ENCODE measurements at places on chromosomes 4 and X. TPM values are rescaled to one million over a fixed set of nuclear protein-coding genes. Genes with fewer than 3 reads are reported as not detected.

Gene PITX2
- not detected for total RNA-seq

Gene MND1
- total RNA-seq = 5.1 TPM

Gene F11
- not detected for total RNA-seq

Gene GPR119
- not detected for total RNA-seq

Gene HSFX4
- total RNA-seq = not detected

Gene ARR3
- total RNA-seq = not detected

Gene FAM200B
- total RNA-seq = 98.4 TPM

Gene TCEAL3
- total RNA-seq = 11.5 TPM

Gene HAND2
- not detected for total RNA-seq

Gene MAGEE1
- 12.6 TPM for total RNA-seq

Gene CT45A2
- total RNA-seq = not detected

GRCh38 chrX:32985544-32985943 lies 225.8 kb downstream of the DMD start:
- no peak for DNase-seq

DNA sequence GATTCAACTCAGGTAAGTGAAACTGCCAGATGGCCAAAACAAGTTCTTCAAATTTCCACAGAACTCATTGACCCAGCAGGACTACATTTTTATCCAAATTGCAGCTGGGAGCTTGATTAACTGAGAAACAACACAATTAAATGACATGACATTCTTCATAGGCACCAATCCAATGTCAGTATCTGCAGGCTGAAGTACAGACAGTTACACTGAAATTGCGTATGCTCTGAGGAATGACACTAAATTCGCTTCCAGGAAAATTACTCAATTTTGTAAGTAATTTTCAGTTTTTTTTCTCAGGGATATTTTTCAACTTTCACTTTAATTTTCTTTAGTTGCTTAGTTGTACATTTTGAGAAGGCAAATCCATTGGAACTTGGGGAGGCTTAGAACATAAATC lies 4.5 kb downstream of the C1GALT1C1 start:
- DNase-seq = no peak

DNA sequence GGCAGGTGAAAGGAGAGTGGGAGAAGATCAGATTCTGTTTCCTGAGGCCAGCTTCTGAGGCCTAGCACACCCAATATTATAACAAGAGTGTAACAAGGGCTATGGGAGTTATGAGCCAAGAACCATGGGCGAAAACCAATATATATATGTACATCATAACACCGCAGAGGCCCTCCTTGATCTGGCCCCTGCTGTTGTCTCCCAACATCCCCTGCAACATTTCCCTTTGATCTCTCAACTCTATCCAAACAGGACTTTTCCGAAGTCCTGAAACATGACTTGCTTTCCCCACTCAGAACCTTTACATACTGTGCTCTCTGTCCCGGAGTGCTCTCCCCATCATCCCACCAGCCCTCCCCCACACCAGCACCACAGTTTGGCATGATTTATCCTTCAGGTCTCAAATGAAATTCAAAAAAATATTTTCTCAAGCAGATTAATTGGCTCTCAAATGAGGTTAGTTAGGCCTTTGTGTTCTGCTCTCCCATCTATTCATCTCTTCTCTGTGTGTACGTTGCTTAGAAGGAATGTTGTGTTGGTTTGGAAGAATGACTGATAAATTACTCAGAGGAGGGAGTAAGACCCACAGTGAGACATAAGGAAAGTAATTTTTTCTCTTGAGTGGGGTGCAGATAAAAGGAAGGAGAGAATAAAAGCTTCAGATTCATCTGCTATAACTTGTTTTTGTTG lies 58.1 kb upstream of the SMIM10 start:
- DNase-seq = no peak

- no peak for DNase-seq
These were observed 465.4 kb upstream of the SMIM31 start for GRCh38 chr4:164288578-164288977.

- DNase-seq = no peak
These were observed 3.2 kb upstream of the UXT start for GRCh38 chrX:47662144-47662657.

DNA sequence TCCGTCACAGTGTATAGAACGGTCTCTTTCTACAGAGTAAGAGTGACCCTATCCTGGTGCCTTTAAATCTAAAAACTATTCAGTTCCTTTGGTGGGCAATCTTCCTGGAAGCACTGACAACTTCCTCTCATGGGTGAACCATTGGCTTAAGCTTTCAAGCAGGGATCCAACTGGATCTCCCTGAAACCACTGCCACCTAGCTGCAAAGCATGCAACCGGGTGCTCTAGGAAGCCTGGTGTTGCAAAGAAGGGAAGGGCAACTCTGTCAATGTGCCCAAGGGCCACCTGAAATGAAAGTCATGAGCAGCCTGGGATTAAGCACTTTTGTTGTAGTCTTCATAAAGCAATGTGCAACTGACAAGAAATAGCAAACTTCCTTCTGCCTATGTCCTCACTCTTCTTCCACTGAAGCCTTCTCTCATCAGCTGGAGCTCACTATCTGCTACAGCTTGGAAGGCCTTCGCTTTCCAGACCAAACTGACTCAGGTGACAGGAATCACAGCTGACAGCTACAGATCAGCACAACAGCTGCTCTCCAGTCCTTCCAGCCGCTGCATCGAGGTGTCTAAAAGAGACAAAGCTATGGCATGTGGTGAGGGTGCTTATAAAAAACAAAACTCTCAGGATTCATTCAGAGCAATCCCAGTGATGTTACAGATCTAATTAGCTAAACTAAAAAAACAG lies 46.1 kb downstream of the SETD7 start:
- peak; percentile 11 for DNase-seq

DNA sequence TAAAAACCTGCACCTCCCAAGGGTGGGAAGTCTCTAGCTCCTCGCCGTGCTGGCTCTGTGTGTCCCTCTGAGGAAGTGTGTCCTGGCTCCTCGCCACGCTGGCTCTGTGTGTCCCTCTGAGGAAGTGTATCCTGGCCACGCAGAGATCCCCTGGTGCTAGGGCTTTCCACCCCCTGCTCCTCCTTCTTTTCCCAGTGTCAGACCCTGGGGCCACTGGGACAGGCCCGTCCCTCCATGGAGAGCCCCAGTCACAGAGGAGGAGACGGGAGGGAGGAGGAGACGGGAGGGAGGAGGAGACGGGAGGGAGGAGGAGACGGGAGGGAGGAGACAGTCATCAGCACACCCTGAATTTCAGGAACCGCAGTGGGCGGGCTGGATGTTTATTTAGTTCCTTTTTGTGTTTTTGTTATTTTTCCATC lies 53.8 kb upstream of the HGFAC start:
- DNase-seq = no peak

- no peak for DNase-seq
These were observed 37.7 kb upstream of the ADGRA3 start for GRCh38 chr4:22553560-22553959.

DNA sequence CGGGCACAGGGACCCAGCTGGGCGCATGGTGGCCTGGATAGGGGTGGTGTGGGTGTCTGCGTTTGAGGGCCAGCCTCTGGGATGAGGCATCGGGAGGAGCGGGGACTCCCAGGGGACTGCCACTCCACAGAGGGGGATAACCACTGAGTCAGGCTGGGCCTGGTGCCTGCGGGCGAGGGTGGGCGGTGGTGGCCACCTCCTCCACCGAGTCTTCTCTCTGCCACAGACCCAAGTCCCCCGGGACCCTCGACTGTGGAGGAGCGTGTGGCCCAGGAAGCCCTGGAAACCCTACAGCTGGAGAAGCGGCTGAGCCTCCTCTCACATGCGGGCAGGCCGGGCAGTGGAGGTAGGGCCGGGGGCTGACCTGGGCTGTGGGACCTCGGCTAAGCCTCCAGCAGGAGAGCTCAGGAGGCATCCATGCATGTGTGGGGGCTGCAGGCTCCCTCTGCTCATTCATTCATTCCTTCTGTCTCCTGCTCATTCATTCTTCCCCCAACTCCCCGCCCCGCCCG lies 26.4 kb downstream of the DOK7 start:
- no peak for DNase-seq

DNA sequence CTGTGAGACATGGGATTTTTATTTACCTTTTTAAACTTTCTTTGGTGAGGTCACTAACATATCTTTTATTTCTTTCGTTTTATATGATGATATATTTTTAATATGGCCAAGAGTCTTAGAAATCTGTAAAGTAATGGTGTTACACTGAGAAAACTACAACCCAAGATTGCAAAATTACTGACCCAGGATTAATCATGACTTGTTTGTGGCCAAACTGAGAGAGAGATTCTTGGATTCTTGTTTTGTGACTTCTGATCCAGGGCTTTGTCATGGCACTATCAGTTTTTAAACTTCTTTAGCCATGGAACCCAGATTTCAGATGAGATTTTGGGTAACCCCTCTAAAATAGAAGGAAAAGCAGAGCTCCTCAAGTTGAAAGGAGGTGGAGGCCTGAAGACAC lies 42.0 kb downstream of the SGMS2 start:
- no peak for DNase-seq

DNA sequence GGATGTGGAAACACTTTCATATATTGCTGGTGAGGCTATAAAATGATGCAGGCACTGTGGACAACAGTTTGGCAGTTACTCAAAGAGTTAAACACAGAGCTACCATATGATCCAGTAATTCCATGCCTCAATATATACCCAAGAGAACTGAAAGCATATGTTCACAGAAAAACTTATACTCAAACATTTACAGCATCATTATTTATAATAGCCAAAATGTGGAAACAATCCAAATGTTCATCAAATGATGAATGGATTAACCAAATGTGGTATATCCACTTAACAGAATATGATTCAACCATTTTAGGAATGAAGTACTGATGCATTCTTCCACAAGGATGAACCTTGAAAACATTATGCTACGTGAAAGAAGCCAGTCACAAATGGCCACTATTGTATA lies 603.8 kb downstream of the IQCM start:
- no peak for DNase-seq

DNA sequence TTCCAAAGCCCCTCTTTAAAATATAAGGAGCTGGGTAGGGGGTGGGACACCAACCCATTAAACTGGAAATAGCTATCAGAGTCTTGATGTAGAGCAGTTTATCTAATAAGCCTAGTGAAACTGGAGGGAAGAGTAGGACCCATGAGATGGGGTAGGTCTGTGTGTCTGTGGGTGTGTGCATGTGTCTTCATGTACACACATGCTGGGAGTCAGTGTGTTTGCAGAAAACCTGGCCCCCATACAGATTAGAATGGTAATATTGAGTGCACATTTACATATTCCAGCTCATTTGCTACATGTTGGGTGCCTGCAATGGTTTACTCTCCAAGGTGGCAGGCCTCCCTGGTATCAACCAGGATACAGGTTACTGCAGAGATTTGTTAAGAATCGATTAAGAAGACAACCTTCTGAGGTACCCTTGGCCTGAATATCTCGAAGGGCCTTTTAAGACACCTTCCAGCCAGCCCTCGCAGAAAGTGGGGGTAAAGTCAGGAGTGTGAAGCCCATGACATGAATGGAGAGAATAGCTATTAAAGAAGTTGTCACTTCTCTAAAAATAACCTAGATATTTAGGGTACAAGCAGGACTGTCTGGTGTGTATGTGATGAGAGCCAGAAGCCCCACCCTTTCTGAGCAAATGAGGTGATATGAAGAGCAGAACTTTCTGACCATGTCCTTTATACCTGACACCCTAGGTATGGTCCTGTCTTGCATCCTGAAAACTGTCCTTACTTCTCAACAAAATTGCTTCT lies 75.7 kb upstream of the TEX13D start:
- DNase-seq = no peak

DNA sequence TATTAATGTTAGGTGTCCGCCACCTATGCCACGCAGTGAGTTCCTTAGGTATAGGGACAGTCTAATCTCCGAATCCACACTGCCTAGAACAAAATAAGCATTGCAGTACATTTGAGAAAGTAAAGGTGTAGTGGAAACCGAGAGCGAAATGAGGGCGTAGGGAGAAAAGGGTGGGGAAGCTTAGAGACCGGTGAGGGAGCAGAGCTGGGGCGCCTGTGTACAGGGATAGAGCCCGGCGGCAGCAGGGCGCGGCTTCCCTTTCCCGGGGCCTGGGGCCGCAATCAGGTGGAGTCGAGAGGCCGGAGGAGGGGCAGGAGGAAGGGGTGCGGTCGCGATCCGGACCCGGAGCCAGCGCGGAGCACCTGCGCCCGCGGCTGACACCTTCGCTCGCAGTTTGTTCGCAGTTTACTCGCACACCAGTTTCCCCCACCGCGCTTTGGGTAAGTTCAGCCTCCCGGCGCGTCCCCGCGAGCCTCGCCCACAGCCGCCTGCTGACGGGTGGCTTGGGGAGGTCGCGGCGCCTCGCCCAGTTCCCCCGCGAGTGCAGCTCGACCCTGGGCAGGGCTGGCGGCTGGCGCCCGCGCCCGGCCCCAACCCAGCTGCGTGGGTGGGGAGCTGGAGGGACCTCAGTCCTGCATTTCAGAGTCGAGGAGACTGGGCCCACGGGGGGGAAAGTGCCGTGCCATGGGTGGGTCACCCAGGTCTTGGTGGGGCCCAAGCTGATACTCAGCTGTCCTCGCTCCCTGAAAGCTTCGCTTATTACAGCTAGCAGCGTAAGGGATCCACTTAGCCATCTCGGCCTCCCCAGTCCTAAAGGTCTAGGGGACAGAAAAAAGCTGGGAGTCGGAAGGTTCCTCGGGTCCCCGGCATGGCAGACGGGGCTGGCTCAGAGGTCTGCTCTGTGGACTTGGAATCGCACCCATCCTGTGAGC lies at the start of gene ANXA3:
Gene ANXA3 (plus strand): TSS at position 351 of the 932 bp plus-strand sequence. CDS start 2,704 bp downstream, outside the sequence.
- no peak for DNase-seq

GRCh38 chr4:83629945-83630721 lies 94.2 kb downstream of the GPAT3 start:
- no peak for DNase-seq

- DNase-seq = no peak
These were observed 324.1 kb upstream of the GALNT7 start for GRCh38 chr4:172844556-172844955.

DNA sequence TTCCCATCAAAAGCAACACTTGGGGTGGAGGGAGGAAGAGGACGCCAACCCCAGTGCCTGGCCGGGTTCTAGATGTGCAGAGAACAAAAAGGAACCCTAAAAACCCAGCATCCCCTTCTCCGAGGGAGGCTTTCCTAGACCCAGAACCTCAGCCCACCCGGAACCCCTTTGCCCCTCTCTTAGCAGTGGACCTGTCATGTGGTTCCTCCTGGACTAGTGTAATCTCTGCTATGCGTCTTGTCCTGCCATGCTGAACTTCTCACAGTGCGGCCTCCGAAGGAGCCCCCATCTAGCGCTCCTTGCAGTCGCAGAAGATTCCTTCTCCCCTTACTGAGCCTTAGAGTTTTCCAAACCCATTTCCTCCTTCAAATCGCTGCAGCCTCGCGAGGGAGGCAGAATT lies 1.1 kb upstream of the PRRG3 start:
- DNase-seq = no peak

Data from occipital lobe (tissue), 3 donors.